Neural progenitor cell (in vitro differentiated cells): ENCODE measurements at places on chromosomes 4 and X. TPM values are rescaled to one million over a fixed set of nuclear protein-coding genes. Genes with fewer than 3 reads are reported as not detected.

DNA sequence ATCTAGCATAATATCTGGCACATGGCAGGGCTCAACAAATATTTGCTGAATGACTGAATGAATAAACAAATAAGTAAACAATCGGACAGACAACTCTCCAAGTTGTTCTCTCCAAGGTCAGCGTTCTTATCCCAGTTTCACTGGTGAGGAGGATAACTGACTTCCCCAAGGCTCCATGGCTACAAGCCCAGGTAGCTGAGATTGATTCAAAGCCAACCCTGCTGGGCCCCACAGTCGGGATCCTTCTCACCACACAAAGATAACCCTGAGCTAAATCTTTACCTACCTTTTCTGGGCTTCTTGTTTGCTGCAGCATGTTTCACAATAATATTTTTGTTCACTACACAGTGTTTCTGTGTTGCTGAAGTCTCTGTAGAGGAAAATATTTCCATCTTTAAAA is 54.9 kb downstream of the USP46 start:
- no peak for DNase-seq

The ASB9 gene
- 0.77 and 1.1 TPM in 2 replicates for total RNA-seq

The MAGEA4 gene
- total RNA-seq, result not detected in 2 replicates

GRCh38 chr4:161949946-161950725 is 213.7 kb downstream of the FSTL5 start:
- no peak for DNase-seq

DNA sequence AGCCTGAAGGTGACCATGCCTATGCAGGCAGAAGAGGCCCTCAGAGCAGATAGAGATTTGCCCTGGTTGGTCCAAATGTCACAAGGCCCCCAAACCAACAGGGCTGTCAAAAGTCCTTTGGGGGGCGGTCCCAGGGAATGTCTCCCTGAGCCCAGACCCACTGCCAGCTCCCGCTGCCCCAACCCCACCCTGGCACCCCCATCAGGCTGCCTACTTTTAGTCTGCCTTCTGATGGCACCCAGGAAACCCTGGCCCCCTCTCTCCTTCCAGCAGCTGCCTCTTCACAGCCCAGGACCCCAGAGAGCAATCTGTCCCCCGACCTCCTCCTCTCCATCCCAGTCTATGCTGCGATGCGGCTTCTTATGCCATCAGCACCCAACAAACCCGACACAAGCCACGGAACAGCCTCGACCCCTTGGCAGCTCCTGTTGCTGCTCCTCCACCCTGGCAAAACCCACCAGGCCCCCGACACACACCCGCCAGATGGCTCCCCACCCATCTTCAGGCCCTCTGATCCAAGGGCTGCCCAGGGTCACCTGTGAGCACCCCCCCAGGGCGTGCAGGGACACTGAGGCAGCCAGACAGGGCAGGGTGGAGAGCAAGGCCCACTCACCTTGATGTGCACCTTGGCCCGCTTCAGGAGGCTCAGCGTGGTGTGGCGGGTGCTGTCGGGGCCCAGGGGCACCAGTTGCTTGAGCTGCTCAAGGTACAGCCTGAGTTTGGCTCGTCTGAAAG is 9.9 kb downstream of the MXD4 start:
- no peak for DNase-seq

DNA sequence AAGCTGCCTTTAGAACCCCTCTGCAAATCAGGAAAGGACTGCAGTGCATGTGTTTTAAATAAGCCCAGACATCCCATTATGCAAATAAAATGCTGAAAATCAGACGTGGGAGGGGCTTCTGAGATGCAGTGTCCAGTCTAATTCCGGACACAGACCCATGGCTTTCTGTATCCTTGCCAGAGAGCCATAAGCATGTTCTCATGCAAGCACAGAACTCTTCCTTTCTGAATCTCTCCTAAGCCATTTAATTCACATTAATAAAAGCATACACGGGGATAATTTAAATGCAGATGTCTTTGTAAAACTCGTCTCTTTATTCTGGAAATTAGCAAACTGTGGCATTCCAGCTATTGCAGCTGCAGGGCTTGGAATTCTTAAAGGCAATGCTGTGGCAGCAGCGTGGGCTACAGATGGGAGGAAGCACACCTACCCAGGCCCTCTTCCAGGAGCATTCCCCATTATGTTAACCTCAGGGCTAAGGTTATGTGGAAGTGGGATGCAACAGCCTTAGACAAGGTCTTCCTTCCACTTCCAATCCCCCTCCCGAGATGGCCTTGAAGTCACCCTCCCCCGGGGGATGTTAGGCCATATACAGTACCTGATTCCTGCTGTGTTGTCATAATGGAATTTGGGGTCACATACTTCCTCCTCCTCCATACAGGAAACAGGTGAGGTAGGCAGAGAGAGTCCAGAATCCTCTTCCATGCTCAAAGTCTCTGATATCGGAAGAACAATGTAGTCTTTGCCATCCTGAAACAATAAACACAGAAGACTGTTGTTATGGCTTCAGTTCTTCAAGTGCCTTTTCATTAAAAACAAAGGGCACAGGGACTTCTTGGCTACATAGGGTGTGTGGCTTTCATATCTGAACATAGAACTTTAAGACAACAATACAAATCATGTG is 38.1 kb downstream of the KDR start:
- DNase-seq, result no peak
